A549 treated with ZK216348 at 1 μM for 4 hours (cell line): ENCODE measurements at places on chromosomes 3 and 15. TPM values are rescaled to one million over a fixed set of nuclear protein-coding genes. Genes with fewer than 3 reads are reported as not detected.

PCNP gene
- total RNA-seq, result 90.8 to 147 TPM (median 107 TPM) in 5 replicates

AQP9 gene
- total RNA-seq, result not detected in 5 replicates

CEP19 gene
- total RNA-seq, result 2.6 to 2.9 TPM (median 2.8 TPM) in 5 replicates

THBS1 gene
- 33.6 to 57.1 TPM (median 44.2 TPM) in 5 replicates for total RNA-seq
